ENCODE measurements at places on chromosomes 4 and X. TPM values are rescaled to one million over a fixed set of nuclear protein-coding genes. Genes with fewer than 3 reads are reported as not detected.

The DUSP9 gene
- total RNA-seq: not detected

DNA sequence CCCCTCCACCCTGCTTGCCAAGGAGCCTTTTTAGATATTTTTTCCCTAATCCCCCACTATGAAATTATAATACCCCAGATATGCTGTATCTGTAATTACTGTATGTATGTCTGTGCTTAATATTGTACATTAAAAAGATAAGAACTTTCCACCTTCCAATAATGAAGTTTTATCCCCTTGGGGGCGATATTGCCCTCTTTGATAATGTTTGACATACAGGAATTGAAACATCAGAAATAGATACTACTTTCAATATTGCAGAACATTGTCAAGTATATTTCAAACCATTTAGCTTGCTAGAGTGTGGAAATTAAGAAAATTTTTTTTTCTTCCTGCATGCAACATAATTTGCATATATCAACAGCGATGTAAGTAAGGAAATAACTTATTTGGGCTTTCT lies 58.9 kb downstream of the NAF1 start:
- H3K27me3 ChIP-seq: no peaks in the 10 kb centered on the region
- no peak overlapping the region for H3K4me3 ChIP-seq
- no peaks in the 10 kb centered on the region for H3K4me1 ChIP-seq
- H3K36me3 ChIP-seq: no peaks in the 10 kb centered on the region

- H3K36me3 ChIP-seq: 0 out of 2 replicates have a peak, but pooled peaks cover 2% of the 10 kb centered on the region
- no peak overlapping the region for H3K27ac ChIP-seq
- H3K27me3 ChIP-seq: no peaks in the 10 kb centered on the region
- no peak overlapping the region for H3K4me3 ChIP-seq
- H3K4me1 ChIP-seq: no peaks in the 10 kb centered on the region
Measured at GRCh38 chr4:1241466-1241935, 7.4 kb downstream of the CTBP1 start.

- no peak for DNase-seq
- H3K4me1 ChIP-seq: no peaks in the 10 kb centered on the region
- no peaks in the 10 kb centered on the region for H3K27me3 ChIP-seq
- no peak overlapping the region for H3K4me3 ChIP-seq
- H3K36me3 ChIP-seq: peaks cover 3% of the 10 kb centered on the region
Measured at GRCh38 chr4:148053298-148054003, 321.6 kb downstream of the ARHGAP10 start.

DNA sequence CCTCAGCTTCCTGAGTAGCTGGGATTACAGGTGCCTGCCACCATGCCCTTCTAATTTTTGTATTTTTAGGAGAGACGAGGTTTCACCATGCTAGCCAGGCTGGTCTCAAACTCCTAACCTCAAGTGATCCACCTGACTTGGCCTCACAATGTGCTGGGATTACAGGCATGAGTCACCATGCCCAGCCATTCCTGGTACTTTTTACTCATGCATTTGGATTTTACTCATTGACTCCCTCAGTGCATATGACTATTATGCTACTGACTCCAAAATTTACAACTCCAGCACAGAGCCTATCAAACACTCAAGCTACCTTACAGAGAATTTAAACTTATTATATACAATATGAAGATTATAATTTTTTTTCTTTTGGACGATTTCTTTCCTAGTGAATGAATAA lies 199.9 kb downstream of the CXXC4 start:
- no peak for DNase-seq
- H3K4me3 ChIP-seq: no peak overlapping the region
- H3K4me1 ChIP-seq: no peaks in the 10 kb centered on the region

GRCh38 chr4:89434364-89434988 lies 126.9 kb upstream of the GPRIN3 start:
- H3K36me3 ChIP-seq: no peaks in the 10 kb centered on the region
- no peaks in the 10 kb centered on the region for H3K4me1 ChIP-seq
- H3K27me3 ChIP-seq: no peaks in the 10 kb centered on the region
- H3K4me3 ChIP-seq: no peak overlapping the region
- no peak overlapping the region for H3K27ac ChIP-seq
- DNase-seq: peak; percentile 13

DNA sequence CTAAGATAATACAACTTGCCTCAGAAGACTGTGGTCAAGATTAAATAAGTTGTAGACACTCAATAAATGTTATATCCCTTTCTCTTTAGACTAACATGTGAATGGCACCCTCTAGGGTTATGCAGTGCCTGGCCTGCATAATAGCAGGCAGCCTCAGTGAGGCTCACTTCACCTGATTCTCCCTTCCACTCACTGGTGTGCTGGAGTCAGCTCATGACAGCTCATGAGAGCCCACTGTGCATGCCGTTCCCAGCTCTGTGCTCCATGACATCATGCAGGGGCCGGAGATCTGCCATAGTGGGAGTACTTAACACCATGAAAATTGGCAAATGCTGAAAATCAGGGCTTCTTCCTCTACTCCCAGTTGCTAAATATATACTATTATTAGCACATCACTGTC lies 64.5 kb downstream of the TEC start:
- H3K4me1 ChIP-seq: no peaks in the 10 kb centered on the region
- H3K27me3 ChIP-seq: no peaks in the 10 kb centered on the region
- no peak overlapping the region for H3K4me3 ChIP-seq
- H3K36me3 ChIP-seq: no peaks in the 10 kb centered on the region
- no peak for DNase-seq
- no peak overlapping the region for H3K27ac ChIP-seq

DNA sequence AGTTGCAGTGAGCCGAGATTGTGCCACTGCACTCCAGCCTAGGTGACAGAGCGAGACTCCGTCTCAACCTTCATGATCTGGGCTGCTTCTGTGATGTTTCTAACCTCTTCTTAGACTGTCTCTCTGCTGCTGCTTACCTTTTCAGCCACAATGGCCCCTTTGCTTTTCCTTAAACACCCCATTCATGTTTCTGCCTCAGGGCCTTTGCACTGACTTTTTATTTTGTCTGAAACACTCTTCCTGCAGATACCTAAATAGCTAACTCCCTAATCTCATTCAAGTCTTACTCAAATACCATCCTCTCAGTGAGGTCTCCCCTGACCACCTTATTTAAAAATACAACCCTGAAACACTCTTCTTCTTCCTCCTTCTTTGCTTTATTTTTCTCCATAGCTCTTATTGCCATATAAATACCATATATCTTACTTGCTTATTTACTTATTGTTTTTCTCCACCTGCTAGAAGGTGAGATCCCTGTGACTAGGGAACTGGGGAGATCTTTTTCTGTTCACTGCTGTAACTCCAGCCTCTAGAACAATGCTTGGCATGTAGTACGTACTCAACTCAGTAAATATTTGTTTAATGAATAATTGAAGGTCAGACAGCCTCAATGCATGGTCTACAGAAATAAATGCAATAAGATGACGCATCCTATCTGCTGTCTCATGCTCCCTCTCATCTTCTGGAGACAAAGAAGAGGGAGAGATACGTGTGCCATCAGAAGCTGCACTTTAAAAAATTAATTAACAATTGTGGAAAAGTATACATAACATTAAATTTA lies 43.8 kb upstream of the SETD7 start:
- DNase-seq: no peak
- H3K4me1 ChIP-seq: peaks cover 47% of the 10 kb centered on the region
- no peaks in the 10 kb centered on the region for H3K27me3 ChIP-seq
- no peak overlapping the region for H3K4me3 ChIP-seq

DNA sequence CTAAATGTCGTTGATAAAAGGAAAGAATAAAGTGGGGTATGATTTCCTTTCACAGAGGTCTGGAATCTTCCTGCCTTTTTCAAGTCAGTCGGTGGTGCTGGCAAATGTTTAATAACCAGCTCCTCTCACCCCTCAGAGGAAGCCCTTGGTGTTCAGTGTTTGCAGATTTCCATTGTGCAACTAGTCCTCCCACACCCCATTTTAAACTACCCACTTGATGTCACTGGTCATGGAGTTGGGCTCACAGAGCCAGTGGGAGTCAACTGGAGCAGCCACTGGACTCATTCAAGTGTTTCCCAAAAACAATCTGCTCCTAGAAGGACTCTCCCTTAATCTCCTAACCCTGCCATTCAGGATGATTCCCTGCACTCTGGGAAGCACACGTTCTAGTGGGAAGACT lies 149.2 kb downstream of the PTTG2 start:
- no peaks in the 10 kb centered on the region for H3K36me3 ChIP-seq
- peaks cover 31% of the 10 kb centered on the region for H3K4me1 ChIP-seq
- H3K27ac ChIP-seq: peak overlapping the region; percentile 27
- no peak overlapping the region for H3K4me3 ChIP-seq
- DNase-seq: no peak

Data from SJSA1 (cell line).